ENCODE measurements at places on chromosomes 5 and 9.
A peak's percentile ranks its signal among the peaks of the same experiment; 100 is the strongest.

DNA sequence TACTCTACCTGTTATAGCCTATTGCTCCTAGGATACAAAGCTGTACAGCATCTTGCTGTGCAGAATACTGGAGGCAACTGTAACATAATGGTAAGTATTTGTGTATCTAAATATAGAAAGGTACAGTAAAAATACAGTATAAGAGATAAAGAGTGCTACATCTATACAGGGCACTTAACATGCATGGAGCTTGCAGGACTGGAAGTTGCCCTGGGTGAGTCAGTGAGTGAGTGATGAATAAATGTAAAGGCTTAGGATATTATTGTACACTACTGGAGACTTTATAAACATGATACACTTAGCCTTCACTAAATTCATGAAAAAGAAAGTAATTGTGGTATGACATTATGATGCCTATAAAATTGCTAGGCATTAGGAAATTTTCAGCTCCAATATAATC lies 65.5 kb upstream of the OSMR start:
- no peak for DNase-seq

- no peak for DNase-seq
Observed at GRCh38 chr9:124258607-124259157, 933 bp downstream of the NEK6 start.

DNA sequence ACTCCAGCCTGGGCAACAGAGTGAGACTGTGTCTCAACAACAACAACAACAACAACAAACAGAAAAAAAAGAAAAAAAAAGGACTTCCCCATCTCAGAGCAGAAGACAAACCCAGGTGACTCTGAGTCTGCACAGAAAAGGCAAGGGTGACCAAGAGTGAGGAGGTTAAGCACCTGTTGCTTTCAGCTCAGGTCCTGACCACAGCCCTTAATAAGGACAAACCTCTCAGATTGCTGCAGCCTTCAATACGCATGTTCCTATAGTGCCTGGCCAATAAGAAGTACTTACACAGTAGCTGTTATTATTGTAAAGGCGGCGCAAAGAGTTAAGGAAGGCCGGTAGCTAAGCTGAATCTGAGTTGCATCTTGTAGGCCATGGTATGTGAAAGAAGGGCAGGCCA lies 102.3 kb upstream of the MSX2 start:
- DNase-seq: no peak

DNA sequence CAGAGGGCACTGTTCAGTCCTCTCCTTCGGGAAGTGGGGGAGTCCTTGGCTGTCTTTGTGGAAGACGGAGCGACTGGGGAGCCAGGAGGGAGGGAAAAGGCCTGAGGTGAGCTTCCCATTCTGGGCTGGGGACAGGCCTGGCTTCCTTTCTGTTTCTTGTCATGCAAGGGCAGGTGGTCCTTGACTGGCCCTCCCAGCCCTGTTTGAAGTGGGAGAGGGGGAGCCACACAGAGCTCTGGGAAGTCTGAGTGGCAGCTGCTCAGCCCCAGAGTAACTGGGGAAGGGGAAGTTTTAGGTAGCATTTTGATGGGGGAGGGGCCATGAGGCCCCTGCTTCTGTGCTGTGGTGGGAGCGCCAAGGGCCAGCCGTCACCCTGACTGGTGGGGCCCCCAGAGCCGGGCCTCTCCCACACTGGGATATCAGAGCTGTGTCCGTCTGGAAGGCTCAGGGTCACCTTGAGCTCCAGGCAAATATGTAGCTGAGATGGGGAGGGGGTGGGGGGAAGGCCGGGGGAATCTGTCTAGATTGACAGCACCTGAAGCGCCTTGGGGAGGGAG lies 6.5 kb downstream of the UNC5A start:
- no peak for DNase-seq

DNA sequence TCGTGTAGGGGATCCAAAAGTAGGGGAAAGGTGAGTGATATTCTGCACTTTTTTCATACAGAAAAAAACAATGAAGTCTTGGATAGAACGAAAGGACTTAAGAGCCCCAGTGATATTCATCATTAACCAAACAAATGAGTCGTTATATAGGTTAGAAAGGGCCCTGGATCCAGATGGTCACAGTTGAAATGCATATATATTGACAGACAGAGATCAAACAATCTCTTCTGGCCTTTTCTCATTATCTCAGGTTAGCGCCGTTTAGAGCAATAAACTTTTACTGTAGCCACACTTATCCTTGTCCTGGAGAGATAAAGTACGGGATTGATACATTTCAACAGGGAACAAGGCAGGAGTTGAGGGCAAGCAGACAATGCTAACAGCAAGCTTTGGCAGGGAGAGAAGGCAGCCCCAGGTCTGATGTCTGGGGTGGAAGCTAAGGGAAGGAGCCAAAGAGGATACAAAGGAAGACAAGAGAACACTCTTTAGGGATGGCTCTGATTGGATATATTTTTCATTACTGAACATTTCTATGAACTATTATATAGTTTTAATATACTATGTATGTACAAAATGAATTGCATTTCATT lies 77.0 kb downstream of the LIFR start:
- DNase-seq: no peak

DNA sequence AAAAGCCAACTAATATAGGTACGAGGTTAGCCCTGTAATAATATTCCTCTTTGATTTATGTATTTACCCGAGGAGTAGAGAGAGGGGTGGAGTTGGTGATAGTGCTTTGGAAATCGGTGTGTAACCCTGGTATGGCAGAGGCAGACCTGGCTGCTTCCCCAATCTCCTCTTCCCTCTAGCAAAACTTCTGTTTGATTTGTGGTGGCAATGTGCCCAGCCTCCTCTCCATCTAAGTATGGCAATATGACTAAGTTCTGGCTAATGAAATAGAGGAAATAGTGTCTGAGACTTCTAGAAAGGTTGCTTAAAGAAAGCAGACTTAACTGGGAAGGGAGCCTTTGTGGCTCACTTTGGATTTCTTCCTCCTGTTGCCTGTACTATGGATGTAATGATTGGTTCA lies 491.1 kb downstream of the ENC1 start:
- DNase-seq: peak; percentile 60

DNA sequence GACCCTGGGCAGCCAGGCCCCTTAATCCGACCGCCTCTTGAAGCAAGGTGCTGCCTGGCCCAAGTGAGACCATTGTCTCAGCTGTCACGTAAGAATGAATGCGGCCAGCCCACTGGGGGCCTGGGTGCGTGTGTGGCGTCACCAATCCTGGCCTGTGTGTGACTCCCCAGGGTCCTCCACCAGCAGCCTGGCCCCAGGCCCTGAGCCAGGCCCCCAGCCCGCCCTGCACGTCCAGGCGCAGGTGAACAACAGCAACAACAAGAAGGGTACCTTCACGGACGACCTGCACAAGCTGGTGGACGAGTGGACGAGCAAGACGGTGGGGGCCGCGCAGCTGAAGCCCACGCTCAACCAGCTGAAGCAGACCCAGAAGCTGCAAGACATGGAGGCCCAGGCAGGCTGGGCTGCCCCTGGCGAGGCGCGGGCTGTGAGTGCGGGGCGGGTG lies 124.2 kb downstream of the WNK2 start:
- DNase-seq: no peak

- no peak for DNase-seq
Observed at GRCh38 chr9:114546851-114547250, 40.7 kb upstream of the ATP6V1G1 start.

DNA sequence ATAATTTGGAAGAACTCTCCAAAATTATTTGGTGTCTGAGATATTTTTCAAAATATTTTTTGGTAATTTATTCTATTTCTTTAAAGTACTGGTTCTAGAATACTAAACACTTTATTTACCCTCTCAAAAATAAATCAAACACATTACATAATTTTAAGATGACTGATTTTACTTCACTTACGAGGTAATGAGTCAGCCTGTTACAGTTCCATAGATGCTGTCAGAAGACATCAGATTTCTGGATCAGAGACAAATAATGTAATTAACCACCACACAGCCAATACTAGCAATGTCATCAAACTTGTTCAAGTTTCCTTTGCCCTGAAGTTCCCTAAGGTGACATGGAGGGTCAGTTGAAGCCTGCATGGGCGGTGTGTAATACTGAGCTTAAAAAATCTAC lies 106.1 kb upstream of the CDH9 start:
- DNase-seq: no peak

GRCh38 chr5:96896806-96897205 lies 20.5 kb downstream of the ERAP2 start:
- DNase-seq: no peak

DNA sequence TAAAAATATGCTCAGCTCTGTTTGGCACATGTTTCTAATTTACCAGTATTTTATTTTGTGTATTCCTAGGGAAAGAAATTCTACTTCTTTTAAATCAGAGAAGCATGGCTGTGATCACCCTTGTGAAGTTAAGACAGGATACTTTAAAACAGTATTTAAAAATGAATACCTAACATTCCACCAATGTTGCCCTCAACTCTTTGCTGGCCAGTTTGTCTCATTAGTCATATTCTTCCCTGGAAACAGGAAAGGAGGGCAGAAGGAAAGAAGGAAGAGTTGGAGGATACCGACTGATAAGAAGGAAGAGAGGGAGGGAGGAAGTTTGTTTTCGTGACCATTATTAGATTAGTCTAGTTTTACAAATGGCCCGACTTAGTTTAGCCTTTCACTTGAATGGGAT lies 137.4 kb downstream of the PLK2 start:
- no peak for DNase-seq

GRCh38 chr9:124045076-124045829 lies 33.7 kb downstream of the LHX2 start:
- DNase-seq: no peak

DNA sequence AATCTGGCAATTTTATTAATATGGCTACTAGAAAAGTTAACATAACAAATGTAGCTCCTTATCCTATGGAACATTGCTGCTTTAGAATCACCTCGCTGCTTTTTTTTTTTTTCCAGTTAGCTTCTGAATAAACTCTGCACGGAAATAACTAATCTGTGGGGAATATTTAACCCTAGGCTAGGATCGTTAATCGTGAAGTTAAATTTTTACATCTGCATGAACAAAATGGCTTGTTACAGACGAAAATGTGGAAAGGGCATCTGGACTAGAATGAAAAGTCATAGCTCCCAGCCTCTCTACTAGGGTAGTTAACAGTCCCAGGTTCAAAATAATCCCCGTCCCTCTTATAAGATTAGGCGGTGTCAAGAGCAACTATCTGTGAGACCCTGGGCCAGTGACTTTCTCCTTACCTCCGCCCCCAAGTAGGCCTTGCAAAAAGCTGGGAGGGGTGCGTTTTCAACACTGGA lies 470 bp upstream of the SLC22A5 start:
- no peak for DNase-seq

- DNase-seq: no peak
Observed at GRCh38 chr5:170293273-170293672, 4.3 kb downstream of the LCP2 start.

GRCh38 chr9:19149230-19149629 lies 21.9 kb upstream of the PLIN2 start:
- no peak for DNase-seq

DNA sequence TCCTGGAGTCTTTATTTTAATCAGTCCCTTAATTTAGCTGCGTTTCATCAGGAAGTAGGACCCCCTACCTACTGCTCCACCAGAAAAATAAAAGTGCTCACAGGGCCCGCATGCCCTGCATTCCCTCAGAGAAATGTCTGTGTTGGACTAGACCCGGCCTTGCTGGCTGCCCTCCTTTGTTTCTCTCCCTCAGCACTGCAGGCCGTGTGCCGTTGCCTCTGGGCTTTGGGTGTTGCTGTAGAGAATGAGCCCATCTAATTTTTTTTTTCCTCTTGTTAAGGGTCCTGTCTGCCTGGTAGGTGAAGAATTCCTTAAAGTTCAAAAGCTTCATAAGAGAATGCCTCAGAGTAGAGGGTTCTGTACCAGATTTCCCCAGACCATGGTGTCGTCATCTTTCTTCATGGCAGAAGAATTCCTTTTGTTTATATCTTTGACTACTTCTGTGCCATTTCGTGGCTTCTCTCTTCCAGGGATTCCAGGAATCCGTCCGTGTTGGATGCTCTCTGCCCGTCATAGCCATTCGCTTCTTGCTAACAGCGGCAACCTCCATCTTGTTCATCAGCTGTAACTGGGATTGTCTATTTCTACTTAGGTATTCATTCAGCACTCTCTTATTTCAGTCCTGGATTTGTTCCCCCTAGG lies 49.8 kb upstream of the ANGPTL2 start:
- DNase-seq: no peak

DNA sequence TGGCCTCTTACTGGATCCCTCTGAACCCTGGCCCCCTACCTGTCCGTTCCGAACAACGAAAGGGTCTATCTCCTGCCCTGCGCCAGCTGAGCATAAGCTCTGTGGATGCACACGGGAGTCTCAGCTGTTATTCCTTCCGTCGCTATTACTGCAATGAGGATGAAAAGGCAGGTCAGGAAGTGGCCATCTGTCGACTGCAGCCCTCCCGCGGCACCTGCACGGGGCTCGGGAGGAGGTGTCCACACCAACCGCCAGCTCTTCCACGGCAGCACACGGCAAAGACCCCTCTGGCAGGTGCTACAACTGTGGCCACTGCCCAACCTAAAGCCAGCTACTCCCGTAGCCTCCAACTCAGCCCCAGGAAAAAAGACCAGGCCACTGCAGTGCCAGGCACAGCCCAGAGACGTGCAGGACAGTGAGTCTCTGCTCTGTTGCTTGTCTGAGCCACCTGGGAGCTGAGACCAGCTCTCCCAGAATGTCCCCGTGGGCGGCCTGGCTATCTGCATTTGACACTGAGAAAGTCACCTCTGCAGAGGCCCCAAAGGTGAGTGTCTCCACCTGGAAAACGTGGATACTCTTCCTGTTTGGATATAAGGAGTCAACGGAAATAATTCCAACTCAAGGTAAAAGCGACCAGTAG lies 19.1 kb downstream of the CAMSAP1 start:
- no peak for DNase-seq

- DNase-seq: no peak
Observed at GRCh38 chr9:130490981-130491380, 46.2 kb downstream of the ASS1 start.

DNA sequence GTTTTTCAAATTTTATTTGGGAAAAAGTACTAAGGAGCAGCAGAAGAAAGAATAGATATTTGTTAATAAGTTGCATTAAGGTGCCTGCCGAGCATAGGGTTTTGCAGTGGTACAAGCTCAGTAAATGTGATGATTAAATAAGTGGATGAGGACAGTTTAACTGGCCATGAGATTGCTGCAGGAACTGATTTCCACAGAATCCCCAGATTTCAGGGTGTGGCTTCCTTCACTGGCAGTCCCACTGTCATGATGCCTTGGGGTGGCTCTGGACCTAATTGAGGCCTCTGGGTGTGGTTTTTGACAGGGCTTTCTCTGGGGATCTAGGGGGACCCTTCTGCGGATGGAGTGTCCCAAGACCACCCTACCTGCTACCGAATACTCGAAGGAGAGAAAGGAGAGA lies 1.4 kb downstream of the PHF24 start:
- DNase-seq: no peak

GRCh38 chr9:114445616-114446015 lies 57.8 kb upstream of the AKNA start:
- DNase-seq: no peak
